ENCODE measurements at places on chromosomes 1 and 21.
A peak's percentile ranks its signal among the peaks of the same experiment; 100 is the strongest.

GRCh38 chr1:219325368-219325742 lies 151.7 kb downstream of the LYPLAL1 start:
- no peak for DNase-seq

GRCh38 chr1:152244576-152245273 lies 20.7 kb upstream of the HRNR start:
- DNase-seq: no peak

DNA sequence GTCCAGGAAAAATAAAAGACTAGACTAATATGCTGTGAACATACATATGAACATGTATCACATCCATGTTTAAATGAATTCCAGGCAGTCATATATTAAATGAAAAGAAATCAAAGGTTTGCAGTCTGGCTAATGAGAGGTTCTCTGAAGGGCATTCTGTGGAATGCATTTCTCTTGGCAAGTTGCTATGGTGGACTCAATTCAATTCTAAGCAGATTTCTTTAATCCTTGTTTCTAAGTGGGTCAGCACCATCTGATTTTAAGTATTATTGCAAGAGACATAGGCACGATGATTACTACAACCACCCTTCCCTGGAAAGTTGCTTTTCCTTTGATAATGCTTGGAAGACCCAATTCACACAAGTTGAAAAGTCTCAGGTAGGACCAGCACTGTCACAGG lies 23.9 kb upstream of the ABCA4 start:
- no peak for DNase-seq

DNA sequence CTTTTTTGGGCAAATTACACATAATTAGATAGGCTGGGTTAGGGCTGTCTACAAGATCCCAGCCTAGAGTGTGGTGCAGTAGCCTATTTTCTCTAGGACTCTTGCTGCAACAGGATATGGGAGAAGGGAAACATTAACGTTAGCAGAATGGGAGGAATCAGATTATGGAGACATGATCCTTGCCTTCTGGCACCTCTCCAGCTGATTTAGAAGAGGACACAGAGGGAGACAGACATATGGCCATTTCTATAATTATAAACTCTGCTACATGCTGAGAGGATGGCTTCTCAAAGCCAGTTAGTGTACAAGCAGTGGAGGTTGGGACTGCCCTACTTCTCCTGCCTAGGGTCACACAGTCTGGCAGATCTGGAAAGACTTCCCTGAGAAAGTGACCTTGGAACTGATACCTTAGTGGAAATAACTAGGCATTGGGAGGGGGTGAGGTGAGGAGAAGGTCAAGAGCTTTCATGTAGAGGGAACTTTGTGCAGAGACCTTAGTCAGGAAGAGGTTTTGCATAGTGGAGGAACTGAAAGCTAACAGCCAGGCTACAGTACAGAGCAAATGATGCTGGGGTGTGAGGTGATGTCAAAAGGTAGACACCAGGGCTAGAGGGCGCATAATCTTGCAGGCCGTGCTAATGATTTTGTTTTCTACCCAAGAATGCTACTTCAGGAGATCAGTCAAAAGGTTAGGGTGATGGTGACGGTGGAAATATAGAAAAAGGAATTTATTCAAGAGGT lies 1.2 kb upstream of the CD1D start:
- no peak for DNase-seq

DNA sequence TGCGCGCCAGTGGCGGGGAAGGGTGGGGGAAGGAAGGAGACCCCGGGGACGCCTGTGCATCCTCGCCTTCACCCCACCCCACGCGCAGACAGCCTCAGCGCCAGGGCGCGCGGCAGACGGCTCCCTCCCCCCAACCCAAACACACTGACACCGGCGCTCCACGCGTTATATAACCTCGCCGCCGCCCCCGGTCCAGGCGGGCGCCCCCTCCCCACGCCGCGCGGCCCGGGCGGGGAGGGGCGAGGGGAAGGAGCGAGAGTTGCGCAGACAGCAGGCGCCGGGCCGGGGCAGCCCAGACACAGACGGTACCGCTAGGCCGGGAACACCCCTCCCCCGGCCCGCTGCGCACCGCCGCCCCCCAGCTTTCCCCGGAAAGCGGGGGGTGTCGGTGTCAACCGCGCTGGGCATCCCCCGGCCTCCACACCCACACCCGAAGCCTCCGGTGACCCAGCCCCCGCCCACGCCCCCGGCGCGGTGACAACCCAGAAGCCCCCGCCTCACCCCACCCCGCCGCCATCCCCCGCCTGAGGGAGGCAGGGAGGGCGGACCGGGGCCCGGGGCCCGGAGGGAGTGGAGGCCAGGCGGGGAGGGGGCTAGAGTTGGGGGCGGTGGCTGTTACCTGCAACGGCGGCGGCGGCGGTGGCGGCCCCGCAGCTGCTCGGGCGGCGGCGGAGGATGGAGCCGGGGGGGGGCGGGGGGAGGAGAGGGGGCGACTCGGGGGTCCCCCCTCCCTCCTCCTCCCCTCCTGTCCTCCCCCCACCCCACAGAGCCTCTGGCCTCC lies 432 bp downstream of the AKT3 start:
- DNase-seq: peak; percentile 51

DNA sequence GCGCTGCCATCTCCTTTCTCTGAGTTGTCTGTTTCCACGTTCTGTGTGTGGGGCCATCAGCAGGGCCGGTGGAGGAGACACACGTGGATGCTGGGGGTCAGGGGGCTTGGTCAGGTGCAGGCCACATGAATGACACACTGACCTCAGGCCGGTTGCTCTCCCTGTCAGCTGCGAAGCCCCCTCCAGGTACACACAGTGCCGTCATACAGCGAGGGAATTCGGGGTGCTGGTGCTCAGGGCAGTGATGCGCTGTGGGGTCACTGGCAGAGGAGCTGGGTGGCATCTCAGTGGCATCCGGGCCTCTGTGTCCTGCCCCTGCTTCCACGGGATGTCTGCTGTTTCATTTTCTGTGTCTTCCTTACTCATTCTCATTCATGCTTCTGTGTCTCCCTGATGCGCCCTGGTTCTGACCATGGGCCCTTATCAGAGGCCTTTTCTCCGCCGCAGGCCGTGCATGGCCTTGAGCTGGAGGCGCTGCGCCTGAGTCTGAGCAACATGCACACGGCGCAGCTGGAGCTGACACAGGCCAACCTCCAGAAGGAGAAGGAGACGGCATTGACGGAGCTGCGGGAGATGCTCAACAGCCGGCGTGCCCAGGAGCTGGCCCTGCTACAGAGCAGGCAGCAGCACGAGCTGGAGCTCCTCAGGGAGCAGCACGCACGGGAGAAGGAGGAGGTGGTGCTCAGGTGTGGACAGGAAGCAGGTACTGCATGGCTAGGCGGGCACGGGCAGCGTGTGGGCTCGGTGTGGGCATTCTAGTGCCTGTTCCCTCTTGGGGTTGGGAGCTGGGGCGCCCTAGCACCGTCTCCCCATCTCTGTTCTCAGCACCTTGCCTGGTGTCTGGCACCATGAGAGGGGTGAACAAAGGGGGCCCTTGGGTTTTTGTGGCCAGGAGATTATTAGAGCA lies 22.6 kb downstream of the PCNT start:
- DNase-seq: no peak

DNA sequence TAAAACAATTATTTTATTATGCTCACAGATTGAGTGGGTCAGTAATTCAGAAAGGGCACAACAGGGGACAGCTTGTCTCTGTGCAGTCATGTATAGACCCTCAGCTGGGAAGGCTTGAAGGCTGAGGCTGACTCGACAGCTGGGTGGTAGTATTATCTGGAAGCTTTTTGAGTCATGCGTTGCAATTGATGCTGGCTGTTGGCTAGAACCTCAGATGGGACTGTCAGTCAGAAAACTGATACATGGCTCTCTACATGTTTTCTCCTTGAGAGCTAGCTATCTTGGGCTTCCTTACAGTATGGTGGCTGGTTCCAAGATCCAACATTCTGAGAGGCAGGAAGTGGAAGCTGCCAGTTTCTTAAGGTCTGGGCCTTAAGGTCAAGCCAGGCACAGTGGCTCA lies 61.5 kb upstream of the SELENON start:
- DNase-seq: no peak

GRCh38 chr1:214066936-214067335 lies 79.2 kb downstream of the PROX1 start:
- DNase-seq: no peak

DNA sequence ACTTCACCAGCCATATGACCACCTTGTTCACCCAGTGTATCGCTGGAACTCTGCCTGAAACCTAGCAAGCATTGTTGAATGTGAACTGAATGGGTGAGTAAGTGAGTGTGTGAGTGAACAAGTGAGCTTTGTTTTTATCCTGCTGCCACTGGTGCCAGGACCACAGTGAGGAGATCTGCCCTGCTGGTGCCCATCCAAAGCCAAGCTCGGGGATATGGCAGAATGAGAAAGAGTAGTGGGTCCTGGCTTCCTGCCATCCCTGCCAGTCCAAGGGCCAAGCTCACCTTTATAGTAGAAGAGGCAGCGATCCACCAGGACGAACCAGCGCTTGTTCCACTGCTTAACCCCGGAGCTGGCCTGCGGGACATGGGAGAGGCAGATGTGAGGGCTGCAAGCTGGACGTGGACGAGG lies 53.4 kb upstream of the GOLT1A start:
- DNase-seq: no peak

- DNase-seq: peak; percentile 30
Observed at GRCh38 chr1:2528966-2529783, 888 bp downstream of the HES5 start.

DNA sequence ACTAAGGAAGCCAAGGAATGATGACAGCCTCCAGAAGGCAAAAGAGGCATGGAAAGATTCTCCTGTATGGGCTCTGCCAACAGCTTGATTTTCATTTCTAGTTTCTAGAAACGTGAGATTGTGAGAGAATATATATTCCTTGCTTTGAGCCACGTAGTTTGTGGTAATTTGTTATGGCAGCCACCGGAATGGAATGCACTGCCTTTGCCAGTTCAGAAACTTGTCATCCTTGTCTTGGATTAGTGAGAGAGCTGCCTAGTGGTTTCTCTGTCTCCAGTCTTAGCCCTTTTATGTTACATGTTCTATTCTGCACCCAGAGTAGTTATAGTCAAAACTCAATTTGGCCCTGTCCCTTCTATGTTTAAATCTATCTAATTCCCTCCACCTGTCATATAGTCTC lies 216.0 kb upstream of the PTGFR start:
- no peak for DNase-seq

DNA sequence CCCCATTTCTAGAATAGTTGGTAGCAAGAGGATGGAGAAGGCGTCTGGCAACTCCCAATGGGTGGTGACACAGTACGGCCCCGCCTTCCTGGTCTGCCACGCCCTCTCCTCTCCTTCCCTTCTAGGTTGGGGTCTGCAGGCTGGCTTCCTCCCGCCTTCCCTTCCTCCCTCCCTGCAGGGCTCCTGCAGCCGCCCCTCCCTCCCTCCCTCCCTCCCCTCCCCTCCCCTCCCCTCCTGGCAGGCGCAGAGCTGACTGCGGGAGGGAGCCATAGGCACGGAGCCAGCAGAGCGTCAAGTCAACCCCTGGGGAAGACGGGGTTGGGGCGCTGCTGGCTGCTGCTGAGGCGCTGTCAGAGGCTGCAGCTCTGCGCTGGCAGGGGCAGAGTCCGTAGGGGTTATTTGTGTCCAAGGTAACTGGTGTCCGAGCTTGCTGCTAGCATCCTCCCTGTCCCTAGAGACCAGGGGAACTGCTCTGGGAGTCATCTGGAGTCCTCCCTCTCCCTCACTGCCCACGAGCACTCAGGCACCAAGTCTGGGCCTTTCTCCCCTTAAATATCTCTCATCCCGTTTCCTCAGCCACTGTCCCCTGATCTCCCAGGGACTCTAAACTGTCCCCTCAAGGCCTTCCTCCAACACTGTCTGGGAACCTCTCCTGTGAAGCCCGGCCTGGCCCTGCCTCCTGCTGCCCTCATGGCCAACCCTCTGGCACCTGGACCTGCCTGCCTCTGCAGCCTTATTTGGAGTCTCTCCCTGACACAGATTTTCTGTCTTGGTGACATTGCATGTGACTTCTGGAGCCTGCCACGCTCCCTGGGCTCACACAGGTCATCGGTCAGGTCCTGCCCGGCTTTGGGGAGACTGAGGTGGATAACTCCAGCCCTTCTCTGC lies 57.4 kb upstream of the ACOT11 start:
- no peak for DNase-seq

DNA sequence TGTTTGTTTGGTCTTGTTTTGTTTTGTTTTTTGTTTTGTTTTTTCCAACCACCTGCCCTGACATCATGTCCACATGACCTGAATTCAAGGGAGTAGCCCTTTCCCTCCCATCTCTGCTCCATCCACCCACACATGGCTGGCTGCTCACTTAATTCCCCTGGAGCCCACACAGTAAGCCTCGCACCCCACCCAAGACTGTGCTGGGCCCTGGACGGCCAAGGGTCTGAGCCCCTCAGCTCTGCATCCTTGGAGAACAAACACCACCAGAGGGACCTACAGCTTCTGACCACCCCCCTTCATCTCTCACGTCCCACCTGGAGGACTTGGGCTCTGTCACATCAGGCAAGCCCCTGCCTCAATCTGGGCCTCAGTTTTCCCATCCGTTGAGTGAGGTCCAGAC lies 39.1 kb downstream of the MATN1 start:
- DNase-seq: no peak

DNA sequence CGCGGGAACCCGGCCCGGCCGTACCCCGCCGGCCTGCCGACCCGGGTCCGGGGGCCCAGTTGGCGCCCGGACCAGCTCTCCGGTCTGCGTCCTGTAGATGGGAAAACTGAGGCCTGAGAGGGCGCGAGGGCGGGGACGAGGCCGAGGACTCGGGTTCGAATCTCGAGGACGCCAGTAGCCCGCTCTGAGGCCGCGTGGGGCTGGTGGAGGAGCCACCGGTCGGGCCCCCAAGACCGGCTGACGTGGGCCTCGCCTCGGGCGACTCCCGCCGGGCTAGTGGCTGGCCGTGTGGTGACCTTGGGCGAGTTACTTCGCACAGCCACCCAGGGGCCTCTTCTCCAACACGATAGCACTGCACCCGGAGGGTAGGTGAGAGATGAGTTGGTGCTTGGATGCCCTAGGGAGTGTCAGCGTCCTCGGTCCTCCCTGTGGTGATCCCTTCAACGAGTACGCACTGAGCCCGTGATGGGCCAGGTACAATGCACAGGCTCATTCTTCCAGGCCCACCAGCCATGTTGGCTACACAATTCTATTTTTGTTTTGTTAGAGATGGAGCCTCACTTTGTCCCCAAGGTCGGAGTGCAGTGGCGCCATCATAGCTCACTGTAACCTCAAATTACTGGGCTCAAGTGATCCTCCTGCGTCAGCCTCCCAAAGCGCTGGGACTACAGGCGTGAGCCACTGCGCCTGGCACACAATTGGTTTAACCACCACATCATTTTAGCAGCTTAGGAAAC lies 404 bp upstream of the SCMH1 start:
- DNase-seq: no peak

GRCh38 chr1:30751830-30752650 lies 5.5 kb downstream of the LAPTM5 start:
- DNase-seq: no peak

GRCh38 chr1:186738926-186739325 lies 58.7 kb upstream of the PTGS2 start:
- no peak for DNase-seq

DNA sequence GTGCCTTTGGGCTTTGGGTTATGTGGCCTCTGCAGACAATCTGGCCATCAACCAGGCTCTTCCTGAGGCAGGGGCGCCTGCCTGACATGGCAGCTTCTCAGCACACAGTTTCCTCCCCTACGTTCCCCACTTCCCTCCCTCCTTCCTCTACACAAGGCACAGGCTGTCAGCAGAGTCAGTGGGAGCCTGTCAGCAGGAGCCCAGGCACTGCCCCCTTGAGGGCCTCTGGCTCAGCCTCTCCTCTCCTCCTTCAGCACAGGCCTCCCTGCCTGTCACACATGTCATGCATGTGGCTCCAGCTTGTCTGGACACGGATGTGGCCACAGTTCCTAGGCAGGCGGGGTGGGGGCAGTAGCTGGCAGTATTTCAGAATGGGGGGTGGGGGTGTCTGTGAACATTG lies 52.2 kb upstream of the ARTN start:
- no peak for DNase-seq

GRCh38 chr1:235102259-235102582 lies 26.4 kb downstream of the TOMM20 start:
- DNase-seq: no peak

GRCh38 chr1:242651817-242652216 lies 127.3 kb upstream of the PLD5 start:
- no peak for DNase-seq
